Fibroblast of upper back skin (primary cell): ENCODE measurements at places on chromosomes 7 and 10.

GRCh38 chr7:40873248-40873647 is 738.4 kb downstream of the SUGCT start:
- DNase-seq, result no peak

GRCh38 chr7:148773334-148773733 is 74.6 kb downstream of the CUL1 start:
- peak; percentile 39 for DNase-seq

GRCh38 chr10:16741540-16741939 is 75.7 kb downstream of the RSU1 start:
- DNase-seq, result no peak

GRCh38 chr7:135185471-135186260 is 15.2 kb upstream of the CYREN start:
- no peak for DNase-seq

DNA sequence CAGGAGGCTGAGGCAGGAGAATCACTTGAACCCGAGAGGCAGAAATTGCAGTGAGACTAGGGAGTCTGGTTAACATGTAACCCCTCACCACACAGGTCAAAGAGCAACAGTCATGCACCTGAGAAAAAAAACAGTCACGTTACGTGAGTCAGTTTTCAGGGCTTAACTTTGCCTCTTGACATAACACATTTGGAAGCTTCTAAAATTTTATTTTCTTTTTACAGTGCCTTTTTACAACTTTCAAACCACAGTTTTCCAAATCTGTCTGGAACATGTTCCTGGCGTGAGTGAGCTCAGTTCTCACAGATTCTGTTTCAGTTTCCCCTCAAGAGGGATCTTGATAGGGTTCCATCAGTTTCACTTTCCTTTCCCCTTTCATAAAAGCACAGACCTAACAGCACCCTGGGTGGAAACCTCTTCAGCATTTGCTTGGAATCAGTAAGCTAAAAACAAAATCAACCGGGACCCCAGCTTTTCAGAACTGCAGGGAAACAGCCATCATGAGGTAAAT is 4.4 kb downstream of the IFIT3 start:
- peak; percentile 59 for DNase-seq

GRCh38 chr10:126063353-126063791 is 167.0 kb downstream of the FANK1 start:
- peak; percentile 90 for DNase-seq

DNA sequence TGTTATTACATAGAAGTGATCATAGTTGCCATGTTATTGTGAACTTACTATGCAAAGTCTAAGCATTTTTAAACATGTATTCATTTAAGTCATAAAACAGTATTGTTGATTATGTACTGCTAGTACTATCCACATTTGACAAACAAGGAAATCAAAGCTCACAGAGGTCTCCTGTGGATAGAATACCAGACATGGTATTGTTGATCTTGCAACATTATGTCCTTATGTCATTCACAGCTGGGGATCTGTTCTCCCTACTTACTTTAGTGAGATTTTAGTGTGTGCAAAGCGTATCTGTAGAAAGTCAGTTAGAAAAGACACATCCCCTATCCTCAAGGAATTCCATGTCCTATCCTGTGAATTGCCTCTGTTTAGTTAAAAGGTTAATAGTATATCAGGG is 106.1 kb downstream of the SND1 start:
- DNase-seq, result no peak

- DNase-seq, result no peak
Observed at GRCh38 chr7:44258865-44259546, 58.2 kb downstream of the YKT6 start.

DNA sequence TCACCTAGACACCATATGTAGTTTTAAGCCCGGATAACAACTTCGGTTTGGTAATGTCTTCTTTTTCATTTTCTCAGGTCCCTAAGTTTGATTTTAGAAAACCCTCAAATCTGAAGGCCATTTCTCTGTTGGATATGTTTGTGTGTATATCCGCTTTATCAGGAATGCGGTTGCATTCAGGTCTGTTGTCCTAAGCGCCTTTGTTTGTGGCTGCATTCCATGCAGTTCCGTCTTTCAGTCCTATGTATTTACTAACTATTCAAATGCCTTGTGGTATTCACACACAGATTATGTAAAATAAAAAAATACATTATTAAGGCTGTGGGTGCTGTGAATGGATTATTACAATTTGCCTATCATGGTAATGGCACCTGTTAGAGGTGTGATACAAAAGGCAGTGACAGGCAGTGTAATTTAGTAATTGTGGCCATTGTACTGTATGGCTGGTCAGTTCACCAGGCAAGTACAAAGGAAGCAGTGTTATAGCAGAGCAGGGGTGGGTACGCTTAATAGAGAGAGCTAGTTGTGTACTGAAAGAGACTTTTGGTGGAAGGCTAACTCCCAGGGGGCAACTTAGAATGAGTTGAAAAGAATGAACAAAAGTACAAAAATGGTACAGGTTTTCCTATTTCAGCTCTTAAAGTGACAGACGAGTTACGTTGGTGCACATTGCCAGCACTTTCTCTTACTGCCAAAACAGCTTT is 136.4 kb downstream of the VTI1A start:
- no peak for DNase-seq

DNA sequence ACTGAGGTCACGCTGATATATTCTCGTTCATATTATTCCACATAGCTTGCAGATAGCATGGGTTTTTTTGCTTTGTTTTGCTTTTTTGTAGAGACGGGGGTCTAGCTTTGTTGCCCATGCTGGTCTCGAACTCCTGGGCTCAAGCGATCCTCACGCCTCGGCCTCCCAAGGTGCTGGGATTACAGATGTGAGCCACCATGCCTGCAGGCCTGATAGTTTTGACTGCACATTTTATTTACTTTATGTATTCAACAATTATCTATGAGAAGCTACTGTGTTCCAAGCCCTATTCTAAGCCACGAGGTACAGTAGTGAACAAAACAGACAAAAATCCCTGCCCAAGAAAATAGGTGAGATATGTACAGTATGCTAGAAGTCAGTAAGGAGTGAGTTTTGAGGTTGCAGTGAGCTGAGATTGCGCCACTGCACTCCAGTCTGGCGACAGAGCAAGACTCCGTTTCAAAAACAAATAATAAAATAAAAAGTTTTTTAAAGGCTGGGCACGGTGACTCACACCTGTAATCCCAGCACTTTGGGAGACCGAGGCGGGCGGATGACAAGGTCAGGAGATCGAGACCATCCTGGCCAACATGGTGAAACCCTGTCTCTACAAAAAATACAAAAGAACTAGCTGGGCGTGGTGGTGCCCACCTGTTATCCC is 1.3 kb upstream of the YWHAG start:
- no peak for DNase-seq

DNA sequence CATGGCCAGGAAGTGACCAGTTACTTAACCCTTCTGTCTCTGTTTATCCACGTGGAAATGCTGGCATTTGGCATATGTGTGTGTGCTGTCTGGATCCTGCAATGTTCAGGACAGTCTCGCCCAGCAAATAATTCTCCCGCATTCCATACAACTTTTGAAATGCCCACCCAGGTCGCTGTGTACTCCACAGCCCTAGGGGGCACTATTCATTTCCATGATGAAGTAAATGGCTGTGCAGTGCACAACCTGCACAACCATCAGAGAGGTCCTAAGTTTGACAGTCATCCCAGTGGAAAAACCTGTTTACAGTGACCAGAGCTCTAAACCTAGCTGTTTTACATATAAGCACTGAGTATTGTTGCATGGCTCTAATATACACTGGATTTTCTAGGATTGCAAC is 38.1 kb downstream of the ZNF503 start:
- DNase-seq, result no peak

DNA sequence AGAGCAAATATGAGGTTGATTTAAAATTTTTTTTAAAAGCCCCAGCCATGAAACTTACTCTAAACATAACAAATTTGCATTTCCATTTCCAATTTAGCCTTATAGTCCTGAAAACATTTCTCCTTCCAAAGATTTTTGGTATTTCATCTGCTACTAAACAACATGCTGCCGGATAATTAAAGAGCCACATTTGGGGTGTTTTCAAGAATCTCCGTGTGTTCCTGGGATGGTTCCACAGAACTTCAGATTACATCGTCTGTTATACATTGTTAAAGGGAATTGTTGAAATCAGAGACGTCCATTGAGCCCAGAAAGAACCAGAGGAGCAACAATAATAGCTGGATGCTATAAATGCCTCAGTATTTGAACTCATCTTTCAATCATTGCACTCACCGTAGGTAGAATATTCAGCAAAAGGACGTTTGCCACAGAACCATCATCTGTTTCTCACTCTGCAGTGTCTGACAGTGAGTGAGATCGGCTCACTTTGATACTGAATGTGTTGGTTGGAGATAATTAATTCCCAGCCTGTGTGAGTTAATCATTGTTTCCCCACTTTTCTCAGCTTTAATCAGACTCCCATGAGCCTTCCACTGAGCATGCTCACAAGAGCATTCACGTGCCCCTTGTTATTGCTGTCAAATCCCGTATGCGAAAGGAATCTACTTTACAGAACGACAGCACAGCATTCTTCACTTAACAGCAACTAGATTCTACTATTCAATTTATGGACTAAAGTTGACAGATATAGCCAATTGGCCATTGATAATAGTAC is 128.4 kb upstream of the PALS2 start:
- no peak for DNase-seq

DNA sequence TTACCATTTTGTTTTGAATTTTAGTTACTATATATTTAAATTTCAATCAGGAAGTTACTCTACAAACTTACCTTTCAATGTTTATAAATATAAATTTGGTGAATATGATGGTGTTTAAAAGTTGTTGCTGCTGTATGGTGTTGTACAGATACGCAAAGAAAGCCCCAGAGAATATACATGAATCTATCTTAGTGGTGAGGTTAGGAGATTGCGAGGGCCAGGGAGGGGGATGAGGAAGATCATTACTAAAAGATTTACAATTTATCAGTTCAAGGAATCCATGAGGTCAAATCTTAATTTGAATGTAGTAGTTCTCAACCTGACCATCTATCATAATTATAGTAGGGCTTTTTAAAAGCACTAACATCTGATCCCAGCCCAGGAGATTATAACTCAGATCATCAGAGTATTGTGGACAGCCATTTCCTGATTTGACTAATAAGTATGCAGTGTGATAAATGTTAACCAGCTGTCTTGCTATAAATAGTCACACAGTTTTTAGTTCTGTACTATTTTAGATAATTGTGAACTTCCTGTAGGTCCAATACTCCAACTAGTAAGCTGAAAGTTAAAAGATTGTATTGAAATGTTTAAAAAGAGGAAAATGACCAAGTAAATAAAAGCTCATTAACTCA is 23.6 kb downstream of the FAM3C start:
- DNase-seq, result peak; percentile 82

- DNase-seq, result no peak
Observed at GRCh38 chr10:14450041-14450491, 119.3 kb upstream of the FRMD4A start.

DNA sequence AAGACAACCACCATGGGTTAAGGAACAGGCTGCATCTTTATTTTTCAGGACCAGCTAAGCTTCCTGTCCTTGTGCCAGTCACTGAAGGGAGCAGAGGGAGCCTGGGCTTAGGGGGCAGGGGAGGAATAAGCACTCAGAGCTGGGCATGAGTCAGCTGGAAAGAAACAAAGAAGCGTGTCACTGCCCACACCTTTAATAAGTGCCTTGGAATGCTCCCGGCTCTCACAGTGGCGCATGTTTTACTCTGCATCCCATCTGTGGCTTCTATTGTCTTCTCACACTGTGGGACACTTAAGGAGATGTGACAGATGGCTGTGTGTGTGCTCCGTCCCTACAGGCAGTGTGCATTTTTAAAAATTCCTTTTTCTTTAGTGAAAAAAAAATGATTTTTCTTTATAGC is 71.7 kb downstream of the MTURN start:
- DNase-seq, result peak; percentile 14

GRCh38 chr7:21869785-21870402 is 75.8 kb downstream of the CDCA7L start:
- DNase-seq, result peak; percentile 13

GRCh38 chr7:27670676-27671075 is 8.0 kb upstream of the HIBADH start:
- no peak for DNase-seq

- no peak for DNase-seq
Observed at GRCh38 chr7:77460057-77460486, 43.9 kb upstream of the GSAP start.

DNA sequence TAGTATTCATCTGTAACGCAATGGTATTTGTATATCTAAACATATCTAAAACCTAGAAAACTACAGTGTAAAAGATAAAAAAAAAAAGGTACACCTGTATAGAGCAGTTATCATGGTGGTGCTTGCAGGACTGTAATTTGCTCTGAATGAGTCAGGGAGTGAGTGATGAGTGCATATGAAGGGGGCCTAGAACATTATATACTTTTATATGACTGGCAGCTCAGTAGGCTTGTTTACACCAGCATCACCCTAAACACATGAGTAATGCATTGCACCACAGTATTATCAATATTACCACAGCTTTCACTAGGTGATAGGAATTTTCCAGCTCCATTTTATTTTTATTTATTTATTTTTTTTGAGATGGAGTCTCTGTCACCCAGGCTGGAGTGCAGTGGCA is 40.8 kb downstream of the TRIM24 start:
- no peak for DNase-seq

- no peak for DNase-seq
Observed at GRCh38 chr10:96988426-96988825, 156.3 kb downstream of the LCOR start.

GRCh38 chr10:72637398-72637857 is 11.5 kb upstream of the MICU1 start:
- DNase-seq, result peak; percentile 77

DNA sequence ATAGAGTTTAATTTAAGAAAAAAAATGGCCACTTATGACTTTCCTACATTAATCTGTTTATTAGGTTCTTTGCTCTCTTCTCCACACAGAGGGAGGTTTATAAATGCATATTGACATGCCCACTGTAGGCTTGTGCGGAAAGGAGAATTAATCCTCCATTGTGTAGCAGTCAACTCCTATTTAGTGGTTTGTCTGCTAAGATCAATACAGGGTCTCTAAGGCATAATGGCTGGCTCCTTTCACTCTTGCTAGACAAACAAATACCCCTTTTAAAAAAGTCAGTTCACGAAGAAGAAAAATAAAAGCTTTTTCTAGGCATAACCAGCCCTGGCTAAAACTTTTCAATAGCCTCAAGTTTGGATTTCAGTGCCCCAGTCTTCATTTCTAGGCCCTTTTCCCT is 141.6 kb downstream of the TSPAN12 start:
- no peak for DNase-seq

GRCh38 chr10:110486680-110487410 is 10.9 kb upstream of the DUSP5 start:
- DNase-seq, result no peak

DNA sequence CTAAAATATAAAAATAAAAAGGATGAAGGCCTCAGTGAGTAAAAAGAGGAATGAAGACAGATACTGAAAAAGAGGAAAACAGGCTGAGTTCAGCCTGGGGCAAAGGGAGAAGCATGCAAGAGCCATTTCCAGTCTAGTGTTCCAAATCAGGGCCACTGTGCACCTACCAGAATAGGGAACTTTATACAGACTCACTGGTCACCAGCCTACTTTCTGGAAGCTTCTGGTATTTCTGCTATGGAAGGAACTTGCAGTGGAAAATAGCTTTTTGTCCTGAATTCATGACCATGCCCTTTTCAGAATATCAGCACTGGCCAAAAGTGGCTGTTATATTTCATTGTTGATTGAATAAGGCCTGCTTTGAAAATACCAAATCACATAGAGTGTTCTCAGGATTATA is 28.8 kb downstream of the ABRAXAS2 start:
- DNase-seq, result no peak

- no peak for DNase-seq
Observed at GRCh38 chr10:71243756-71244395, 31.5 kb downstream of the UNC5B start.
